ENCODE measurements at places on chromosomes 6 and 20.

- DNase-seq, result no peak
Observed at GRCh38 chr6:5582762-5583161, 321.4 kb downstream of the FARS2 start.

DNA sequence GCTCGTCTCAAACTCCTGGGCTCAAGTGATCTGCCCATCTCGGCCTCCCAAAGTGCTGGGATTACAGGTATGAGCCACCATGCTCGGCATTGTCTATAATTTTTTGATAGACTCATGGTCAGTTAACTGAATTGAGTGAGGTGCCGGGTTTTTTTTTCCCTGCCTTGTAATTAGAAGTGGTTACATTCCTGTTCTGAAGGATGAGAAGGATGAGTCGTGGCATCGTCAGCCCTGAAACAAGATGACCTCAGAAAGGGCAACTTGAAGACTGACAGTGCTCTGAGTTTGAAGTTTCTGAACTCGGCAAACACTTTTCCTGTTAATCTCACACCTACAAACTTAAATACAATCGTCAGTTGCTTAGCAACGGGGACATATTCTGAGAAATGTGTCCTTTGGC is 158.7 kb upstream of the PDE10A start:
- DNase-seq, result no peak

DNA sequence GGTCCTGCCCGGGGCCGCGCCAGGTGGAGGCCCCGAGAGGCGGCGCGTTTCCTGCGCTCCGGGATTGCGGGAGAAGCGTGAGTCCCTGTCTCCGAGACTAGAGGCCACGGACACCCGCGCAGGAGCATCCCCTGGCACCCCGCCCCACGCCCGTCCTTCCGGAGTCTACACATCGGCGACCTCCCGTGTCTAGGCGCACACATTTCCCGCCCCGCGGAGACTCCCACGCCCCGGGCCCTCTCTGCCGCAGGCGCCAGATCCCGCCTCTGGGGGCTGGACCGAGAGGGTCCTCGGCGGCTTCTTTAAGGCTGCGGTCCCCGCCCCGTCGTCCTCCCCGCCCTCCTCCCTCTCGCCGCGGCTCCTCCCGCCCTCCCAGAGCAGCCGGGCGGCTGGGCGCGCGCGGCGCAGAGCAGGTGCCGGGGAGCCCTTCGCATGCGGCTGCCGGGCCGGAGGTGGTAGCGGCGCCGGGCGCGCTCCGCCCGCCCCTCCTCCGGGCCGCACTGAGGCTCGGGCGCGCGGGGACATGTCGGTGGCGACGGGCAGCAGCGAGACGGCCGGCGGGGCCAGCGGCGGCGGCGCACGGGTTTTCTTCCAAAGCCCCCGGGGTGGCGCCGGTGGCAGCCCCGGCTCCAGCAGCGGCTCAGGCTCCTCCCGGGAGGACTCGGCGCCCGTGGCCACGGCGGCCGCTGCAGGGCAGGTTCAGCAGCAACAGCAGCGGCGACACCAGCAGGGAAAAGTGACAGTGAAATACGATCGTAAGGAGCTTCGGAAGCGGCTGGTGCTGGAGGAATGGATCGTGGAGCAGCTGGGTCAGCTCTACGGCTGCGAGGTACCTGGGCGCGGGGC is at the start of gene PPP1R14C:
Gene PPP1R14C (plus strand): TSS at position 375 of the 846 bp plus-strand sequence. CDS start 149 bp downstream, at position 524.
- DNase-seq, result no peak

DNA sequence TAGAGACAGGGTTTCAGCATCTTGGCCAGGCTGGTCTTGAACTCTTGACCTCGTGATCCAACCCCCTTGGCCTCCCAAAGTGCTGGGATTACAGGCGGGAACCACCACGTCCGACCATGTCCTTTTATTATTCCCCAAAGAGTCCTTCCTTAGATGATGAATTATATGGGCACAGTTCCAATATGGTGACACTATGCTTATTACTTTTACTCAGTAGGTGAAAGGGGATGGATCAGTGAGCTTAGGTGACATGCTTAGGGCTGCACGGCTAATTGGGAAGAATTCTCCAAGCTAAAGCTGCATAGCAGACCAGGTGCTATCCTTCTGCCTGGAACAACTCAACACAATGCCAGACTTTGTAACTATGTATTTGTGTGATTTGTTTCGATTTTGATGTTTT is 38.2 kb upstream of the TFAP2C start:
- DNase-seq, result no peak

DNA sequence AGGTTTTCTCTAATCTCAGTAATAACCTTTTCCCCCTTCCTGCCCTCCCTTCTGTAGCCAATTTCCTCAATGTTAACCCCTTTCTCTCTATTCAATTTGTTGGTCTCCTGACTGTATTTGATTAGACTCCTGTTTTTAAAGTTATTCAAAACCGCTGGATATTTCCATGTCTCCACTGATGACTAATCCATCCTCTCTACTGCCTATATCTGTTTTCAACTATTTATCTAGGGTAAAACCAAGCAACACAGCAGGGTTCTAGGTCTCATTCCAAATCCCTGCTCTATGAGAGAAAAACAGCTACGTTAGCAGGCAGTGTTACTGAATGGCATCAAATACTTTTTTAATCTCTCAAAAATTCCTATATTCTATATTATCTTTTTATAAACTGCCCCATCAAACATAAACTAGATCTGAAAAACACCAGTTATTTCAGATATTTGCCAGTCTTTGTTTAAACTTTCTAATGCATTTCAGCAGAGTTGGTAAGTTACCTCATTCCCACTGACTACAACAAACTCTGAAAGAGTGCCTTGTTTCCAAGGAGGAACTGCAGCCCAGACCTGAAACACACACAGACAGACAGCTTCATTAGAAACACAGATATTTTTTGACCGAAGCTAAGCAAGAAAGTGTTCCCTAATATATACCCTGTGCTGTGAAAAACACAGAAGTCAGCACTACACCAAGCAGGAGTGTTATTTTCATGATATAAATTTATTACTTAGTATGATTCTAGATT is 8.2 kb downstream of the RTN4IP1 start:
- no peak for DNase-seq

GRCh38 chr6:39335780-39336545 is 13.5 kb upstream of the KCNK16 start:
- no peak for DNase-seq

Data from cerebellar nuclear complex (tissue), 1 donor.